GM04503 (cell line): ENCODE measurements at places on chromosomes 16 and 17.

- no peak for DNase-seq
Observed at GRCh38 chr16:53078765-53079485, 24.1 kb downstream of the CHD9 start.

DNA sequence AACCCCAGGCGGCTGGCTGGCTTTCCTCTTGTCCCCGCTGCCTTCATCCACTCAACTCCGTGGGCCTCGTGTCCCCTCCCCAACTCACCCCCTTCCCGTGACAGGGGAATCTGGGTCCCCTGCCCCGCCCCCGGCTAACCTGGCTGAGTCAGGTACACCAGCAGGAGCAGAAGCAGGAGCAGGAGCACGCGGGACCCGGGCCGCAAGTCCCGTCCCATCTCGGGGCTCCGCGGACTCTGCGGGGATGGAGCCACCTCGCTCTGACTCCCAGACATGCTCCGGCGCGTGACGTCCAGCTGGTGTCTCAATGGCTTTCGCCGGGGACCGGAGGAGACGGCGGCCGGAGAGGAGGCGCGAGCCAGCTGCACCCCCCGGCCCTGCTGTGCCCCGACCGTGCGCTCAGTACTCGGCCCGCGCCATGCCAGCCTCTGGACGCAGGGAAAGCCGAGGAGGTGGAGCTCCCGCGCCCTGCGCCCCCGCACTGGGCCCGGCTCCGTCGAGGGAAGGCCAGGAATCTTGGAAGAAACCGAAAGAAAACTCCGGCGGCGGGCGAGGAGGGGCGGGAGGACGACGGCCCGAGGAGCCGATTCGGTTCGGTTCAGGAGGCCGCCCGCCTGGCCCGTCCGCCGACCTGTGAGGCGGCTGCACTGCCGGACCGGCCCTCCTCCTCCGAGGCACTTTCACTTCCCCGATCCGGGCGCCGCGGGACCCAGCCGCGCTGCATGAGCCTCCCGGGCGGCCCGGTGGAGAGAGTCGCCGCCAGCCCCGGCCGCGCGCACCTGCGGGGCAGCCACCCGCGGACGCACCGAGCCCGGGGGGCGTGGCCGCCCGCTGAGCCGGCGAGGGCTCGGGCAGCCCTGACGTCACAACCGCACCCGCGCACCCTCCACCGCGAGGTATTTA, at the start of the genes CXCL16 and ZMYND15:
Gene CXCL16, minus strand, starts transcription at position 807 of the 903 bp plus-strand sequence. Its CDS starts 589 bp downstream, at position 218.
Gene ZMYND15, plus strand, starts transcription at position 712 of the 903 bp plus-strand sequence. CDS start 716 bp downstream, outside the sequence.
- no peak for DNase-seq

GRCh38 chr16:81204798-81205680, 33.5 kb upstream of the BCO1 start:
- DNase-seq = no peak

- no peak for DNase-seq
Observed at GRCh38 chr16:89145406-89146161, 26.0 kb upstream of the CDH15 start.

DNA sequence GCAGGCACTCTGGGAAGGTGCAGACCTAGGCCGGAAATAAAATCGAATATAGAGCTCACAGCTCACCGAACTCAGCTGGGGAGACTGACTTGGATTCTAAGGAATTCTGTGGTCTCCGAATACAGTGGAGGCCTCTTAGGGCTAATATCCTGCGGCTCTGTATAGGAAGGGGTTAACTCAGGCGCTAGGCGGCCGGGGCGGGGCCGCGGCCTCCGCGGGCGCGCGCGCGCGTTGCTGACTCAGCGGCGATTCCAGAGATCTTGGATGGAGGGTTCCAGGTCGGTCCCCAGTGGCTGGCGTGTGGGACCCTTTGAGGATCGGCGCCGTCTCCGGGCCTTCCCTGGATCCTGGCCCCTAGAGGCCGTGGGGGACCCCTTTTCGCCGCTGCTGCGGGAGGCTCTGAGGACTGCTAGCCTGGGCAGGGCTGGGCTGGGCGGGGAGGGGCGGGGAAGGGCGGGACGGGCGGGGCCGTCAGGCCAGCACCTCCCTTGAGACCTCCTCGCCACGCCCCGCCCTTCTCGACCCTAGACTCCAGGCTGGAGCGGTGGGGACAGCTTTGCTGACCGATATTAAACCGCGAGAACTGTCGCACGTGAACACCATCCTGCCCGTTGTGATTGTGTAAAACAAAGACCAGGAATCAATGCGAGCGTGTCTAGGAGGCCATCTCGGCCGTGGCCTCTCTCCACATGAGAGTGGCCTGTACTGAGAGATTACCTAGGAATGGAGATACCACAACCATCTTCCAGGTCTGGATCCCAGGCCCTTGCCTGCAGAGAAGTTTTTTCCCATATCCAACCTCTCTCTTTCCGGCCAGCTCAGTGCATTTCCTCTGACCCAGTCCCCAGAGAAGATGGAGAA, 1.4 kb upstream of the PLEKHH3 start:
- DNase-seq = peak; percentile 69

- no peak for DNase-seq
Observed at GRCh38 chr17:39706383-39706782, 6.5 kb downstream of the ERBB2 start.

- no peak for DNase-seq
Observed at GRCh38 chr17:80291691-80292487, 31.2 kb downstream of the RNF213 start.
